Uterus (tissue), 4 donors: ENCODE measurements at places on chromosomes 11 and 22. TPM values are rescaled to one million over a fixed set of nuclear protein-coding genes. Genes with fewer than 3 reads are reported as not detected.
A peak's percentile ranks its signal among the peaks of the same experiment; 100 is the strongest.

DNA sequence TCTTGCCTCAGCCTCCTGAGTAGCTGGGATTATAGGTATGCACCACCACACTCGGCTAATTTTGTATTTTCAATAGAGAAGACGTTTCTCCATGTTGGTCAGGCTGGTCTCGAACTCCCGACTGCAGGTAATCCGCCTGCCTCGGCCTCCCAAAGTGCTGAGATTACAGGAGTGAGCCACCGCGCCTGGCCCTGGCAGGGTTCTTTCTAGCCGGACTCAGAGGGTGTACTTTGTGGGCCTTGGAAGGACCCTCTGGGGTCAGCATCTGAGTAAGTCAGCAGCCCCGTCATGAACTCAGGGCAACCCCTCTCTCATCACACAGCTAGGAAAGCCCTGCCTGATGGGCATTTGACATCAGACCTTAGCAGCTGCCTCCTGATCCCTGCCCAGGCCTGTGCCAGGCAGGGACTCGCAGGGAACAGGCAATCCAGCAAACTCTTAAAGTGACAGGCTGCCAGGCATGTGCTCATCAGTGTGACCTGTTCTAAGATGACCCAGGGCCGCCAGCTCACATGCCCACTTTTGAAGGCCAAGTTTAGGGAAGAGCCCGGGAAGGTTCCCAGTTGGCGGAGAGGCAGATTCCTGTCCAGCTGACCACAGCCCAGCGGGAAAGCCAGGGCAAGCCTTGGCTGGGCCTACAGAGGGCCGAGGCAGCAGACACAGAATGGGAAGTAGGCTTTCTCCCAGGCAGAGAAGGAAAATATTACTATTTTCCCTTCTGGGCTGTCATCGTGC lies 92.9 kb downstream of the MORC2 start:
- DNase-seq = no peak

- no peak for DNase-seq
These were observed 357.8 kb upstream of the LARGE1 start for GRCh38 chr22:34278121-34278520.

CCDC34 gene
- 0.26 TPM for total RNA-seq

DNA sequence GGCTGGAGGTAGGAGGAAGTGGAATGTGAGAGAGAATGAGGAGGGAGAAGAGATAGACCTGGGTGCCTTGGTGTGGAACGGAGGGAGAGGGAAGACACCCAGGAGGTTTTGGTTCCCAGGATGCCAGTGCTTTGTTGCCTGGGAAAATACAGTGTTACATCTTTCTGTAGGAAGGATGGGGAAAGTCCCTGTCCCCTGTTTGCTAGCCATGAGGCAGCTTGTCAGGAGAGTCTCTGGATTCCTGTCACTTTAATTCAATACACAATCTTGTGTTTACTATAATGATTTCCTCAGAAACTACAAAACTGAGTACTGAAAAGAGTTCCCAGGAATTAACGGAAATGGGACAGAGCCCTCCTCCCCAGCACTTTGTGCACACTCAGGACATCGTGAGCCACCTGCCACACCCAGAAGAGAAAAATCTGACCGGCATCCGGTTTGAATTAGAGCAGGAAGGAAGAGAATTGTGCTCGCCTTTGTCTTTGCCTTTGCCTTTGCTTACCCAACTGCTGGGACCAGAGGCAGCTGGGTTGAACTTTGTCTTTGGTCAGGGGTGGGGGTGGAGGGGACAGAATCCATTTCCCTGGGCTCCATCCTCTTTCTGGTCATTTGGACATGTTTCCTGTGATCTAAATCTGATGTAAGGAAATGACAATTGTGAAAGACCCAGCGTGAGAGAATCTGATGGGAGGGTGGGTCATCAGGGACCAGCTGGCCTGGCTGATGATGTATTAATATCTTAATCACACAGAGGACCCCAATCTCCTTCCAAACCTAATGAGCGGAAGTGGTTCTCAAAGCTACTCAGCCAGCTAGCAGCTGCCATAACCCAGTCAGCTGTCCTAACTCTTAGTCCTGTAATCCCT lies 1.3 kb upstream of the LIMK2 start:
- DNase-seq = no peak

- no peak for DNase-seq
These were observed 38.8 kb downstream of the SLC1A2 start for GRCh38 chr11:35380603-35381002.

DNA sequence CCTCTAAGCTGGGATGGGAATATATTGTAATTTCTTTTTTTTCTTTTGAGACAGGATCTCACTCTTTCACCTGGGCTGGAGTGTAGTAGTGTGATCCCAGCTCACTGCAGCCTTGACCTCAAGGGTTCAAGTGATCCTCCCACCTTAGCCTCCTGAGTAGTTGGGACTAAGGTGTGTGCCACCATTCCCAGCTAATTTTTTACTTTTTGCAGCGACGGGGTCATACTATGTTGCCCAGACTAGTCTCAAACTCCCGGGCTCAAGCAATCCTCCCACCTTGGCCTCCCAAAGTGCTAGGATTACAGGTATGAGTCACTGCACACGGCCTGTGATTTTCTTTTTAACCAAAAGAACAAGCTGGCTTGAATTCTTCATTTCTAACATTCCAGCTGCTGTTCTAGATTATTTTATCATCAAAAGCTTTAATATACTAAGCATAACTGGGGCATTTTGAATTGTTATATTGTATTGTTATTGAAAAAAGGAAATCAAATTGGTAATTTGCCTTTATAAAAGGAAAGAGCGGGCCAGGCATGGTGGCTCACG lies 26.8 kb upstream of the PPP2R1B start:
- no peak for DNase-seq

SLC22A6 gene
- total RNA-seq = not detected

PHLDB1 gene
- total RNA-seq = 444 TPM

- no peak for DNase-seq
These were observed 4.8 kb upstream of the RPS6KB2 start for GRCh38 chr11:67423466-67423865.

DNA sequence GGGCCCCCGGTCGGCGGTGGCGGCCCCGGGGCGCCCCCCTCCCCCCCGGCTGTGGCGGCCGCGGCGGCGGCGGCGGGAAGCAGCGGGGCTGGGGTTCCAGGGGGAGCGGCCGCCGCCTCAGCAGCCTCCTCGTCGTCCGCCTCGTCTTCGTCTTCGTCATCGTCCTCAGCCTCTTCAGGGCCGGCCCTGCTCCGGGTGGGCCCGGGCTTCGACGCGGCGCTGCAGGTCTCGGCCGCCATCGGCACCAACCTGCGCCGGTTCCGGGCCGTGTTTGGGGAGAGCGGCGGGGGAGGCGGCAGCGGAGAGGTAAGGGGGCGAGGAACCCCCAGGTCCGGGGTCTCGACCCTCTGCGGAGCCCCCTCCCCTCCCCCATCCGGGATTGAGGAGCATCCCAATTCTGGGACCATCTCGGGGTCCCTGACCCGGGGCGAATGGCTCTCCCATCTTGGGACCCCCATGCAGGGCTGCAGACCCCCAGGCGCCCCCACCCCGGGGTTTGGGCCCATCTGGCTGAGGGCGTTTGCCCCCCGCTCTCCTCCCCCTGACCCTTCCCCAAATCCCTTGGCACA lies 431 bp downstream of the KMT2A start:
- no peak for DNase-seq

SYNGR1 gene
- 12.9 TPM for total RNA-seq

- peak; percentile 27 for DNase-seq
These were observed 287.9 kb downstream of the SWAP70 start for GRCh38 chr11:9951807-9952206.

PHOX2A gene
- total RNA-seq = not detected

DNA sequence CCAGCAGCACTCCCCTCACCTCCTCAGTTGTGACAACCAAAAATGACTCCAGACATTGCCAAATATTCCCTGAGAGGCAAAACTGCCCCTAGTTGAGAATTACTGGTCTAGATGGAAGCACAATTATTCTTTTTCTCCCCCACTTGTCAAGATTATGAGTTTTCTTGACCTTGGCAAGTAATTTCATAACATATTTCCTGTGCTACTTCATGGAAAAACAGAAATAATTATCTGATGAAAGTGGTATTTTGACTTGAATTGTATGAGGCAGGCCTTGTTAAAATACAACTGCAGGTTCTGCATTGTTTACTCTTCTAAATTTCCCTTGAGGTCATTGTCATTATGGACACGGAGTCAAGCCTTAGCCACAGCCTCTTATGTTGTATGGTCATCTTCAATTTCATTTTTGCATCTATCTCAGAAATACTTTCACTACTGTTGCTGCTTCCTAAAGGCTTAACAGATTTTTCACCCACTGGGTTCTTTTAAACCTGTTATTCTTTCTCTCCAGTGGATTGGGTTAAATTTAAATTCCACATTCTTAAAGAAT lies 32.2 kb upstream of the LDLRAD3 start:
- DNase-seq = no peak

TRIM49 gene
- total RNA-seq = not detected

DNA sequence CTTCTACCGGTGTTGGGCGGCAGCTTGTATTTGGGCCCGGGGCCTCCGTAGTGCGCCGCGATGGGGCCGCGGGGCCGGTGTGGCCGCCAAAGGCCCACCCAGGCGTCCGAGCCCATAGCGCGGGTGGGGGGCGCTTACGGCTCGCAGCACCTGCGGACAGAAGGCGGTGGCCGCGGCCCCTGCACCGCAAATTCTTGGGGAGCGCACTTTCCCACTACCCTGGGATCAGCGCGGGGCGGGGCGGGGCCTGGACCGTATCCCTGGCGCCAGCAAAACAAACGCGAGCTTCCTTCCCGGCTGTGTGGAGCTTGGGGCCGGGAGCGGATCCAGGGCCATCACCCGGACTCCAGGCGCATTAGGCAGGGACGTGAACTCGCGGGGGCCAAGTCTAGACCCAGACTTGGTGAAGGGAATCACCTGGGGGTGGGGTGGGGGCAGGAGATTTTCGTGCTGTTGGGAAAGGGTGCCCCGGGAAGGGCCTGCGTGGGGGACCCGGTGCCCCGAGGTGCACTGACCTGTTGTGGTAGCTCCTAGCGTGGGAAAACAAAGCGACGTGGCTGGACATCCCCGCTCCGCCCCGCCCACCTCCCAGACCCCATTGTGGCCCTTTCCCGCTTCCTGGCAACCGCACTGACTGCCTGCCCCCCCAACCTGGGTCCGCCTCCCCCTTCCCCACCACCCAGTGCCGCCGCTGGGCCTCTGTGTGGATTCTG lies 2.3 kb upstream of the TYMP start:
- peak; percentile 72 for DNase-seq

DNA sequence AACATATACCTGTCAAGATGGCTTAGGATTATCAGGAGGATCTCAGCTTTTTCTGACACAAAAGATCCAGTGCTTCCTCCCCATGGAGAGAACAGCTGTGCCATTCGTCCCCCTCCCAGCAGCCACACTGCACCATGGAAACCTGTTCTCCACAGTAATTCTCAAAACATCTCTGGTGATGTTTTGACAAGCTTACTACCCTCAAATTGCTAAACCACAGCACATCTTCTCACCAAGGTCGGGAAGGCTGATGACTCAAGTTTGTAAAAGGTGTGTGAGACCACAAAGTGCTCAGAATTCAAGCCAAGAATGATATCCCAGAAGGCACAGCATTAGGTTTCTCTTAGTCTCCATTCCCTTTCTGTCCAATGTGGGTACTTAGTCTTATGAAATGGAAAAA lies 3.9 kb upstream of the RAB38 start:
- no peak for DNase-seq

DNA sequence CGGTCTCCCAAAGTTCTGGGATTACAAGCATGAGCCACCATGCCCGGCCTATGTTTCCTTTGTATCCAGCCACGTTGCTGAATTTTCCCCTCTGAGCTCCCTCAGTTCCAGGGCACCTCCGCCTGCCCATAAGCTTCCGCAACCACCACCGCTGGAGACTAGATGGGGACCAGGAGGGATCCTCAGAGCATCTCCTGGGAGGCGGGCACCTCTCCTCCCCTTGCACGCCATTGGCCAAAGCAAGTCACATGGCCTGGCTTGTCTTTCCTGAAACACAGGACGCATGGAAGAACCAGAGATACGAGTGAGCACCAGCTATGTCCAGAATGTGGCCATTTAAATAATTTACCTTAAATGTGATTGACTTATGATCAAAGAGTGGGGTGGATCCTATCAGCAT lies 388.3 kb downstream of the BRD1 start:
- DNase-seq = no peak

GRCh38 chr11:91261513-91261912 lies 963.1 kb upstream of the FAT3 start:
- no peak for DNase-seq

- DNase-seq = no peak
These were observed 2.4 kb upstream of the PRPF19 start for GRCh38 chr11:60908803-60909202.

CALCA gene
- total RNA-seq = not detected

DNA sequence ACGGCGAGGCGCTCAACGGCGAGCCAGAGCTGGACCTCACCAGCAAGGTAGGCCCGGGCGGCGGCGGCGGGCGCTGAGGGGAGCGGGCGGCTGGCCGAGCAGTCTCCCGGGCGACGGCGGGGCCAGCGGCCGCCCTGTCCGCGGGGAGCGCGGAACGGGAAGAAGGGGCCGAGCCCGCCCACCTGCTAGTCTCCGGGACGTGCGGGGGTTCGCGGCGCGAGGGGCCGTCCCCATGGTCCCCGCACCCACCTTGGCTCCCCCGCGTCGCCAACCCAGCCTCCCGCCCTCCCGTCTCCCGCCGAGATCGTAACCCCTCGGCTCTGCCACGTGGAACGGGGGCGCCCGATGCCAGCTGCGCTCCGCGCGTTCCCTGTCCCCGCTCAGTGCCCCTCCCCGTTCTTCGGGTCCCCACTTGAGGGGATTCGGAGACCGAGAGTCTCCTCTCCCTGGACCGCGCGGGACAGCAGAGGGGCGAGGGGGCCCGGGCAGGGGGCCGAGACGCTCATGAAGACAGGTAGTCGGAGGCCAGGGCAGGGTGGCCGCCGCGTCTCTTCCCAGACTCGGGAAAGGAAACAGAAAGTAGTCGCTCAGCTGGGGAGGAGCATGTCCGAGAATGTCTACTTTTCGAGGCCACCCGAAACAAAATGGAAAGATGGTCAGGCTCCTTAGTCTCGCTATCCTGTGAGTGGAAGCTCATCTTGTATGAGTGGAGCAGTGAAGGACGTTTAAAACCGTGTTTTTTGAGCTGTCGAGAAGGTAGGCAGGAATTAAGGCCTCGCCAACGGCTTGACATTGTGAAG lies 557 bp downstream of the GTPBP1 start:
- DNase-seq = peak; percentile 41

- DNase-seq = no peak
These were observed 34.1 kb upstream of the PARVB start for GRCh38 chr22:43990044-43990443.

SCGB1D1 gene
- total RNA-seq = not detected

OR52I2 gene
- not detected for total RNA-seq

DNA sequence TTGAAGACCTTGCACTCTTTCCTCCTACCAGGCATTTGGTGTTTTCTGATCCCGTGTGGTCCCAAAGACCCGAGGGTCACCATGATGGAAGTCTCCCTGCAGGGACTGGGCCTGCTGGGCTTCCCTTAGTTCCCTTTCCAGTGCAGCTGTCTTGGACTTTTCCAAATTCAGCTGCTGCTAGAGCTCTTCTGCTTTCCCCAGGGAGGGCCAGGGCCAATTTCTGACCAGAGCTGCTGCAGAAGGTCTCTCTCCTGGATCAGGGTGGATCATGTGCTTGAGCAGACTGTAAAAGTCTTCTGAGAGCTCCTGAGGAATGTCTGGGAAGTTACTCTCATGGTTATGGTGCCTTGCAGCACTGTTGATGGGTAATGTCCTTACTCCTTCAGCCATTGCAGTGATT lies 23.2 kb downstream of the LDLRAD3 start:
- DNase-seq = no peak

GRCh38 chr11:3853899-3854659 lies 1.4 kb upstream of the STIM1 start:
- peak; percentile 28 for DNase-seq
